ENCODE measurements at places on chromosomes 1 and 21.

DNA sequence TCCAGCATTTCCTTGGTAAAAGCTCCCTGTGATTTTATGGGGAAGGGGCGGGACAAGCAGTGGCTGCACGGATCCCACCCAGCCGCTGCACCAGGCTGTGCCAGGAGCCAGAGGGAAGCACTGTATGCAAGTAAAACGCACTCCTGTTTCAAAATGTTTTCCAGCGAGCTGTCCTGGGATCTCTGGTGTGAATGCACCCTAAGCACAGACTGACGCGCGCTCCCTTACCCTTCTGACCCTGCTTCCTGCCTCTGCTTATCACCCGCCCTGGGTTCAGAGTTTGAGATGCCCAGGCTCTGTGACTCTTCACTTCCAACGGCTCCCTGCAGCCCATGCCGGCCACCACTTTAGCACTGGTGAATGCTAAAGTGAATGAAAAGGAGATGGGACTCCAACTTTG is 131.2 kb downstream of the RHOU start:
- no peak for DNase-seq

- DNase-seq: no peak
Observed at GRCh38 chr1:150352866-150353265, 11.1 kb upstream of the RPRD2 start.

DNA sequence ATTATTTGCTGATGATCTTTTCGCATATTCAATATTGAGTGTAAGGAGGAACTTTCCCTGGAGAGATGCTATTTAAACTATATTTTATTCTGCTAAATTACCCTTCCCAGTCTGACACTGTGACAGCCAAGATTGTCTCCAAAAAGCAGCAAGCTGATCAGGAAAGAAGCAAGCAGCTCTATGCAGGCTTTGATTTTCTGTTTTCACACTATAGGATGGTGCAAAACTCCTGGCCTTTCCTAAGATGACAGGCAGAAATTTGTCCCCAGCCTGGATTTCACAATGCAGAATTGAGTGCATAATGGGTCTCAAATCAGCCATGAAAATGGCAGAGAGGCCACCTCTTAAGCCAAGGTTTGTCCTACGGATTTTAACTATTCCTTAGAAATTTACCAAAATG is 1.1 kb downstream of the SGIP1 start:
- no peak for DNase-seq

- no peak for DNase-seq
Observed at GRCh38 chr1:27163093-27163492, 8.2 kb upstream of the SLC9A1 start.

- DNase-seq: no peak
Observed at GRCh38 chr1:208643005-208643597, 398.9 kb upstream of the PLXNA2 start.

DNA sequence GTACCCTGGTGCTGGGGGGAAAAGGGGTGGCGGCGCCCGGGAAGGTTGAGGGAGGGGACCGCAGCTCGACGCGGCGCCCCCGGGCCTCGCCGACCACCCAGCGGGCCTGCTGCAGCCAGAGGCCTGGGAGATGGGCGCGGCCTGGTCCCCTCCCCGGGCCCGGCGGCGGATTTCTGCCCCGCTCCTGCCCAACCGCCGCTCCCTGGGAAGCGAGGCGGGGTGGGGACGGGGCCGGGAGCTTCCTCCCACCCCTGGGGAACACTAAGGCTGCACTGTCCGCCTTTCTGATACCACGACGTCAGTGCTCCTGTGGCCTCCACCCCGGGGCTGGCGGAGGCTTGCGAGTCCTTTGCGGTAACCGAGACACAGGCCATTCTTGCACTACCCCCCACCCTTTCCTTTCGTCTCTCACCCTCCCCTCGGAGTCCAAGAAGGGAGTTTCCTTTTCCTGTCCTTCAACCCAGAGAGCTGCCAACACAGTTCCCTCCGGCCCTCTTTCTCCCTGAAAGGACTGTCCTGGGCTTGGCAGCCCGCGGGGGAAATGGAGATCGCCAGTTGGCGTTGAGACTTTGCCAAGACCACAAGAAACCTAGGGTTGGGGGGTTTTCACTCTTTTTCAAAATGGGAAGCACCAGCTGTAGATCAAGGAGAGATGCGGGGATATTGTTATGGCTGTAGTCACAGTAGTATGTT is 742 bp downstream of the SH3GLB1 start:
- peak; percentile 71 for DNase-seq

- DNase-seq: no peak
Observed at GRCh38 chr1:244171241-244171985, 120.3 kb downstream of the ZBTB18 start.

All from cardiac fibroblast (primary cell).